SHP77 (cell line): ENCODE measurements at places on chromosomes 2 and 18.

DNA sequence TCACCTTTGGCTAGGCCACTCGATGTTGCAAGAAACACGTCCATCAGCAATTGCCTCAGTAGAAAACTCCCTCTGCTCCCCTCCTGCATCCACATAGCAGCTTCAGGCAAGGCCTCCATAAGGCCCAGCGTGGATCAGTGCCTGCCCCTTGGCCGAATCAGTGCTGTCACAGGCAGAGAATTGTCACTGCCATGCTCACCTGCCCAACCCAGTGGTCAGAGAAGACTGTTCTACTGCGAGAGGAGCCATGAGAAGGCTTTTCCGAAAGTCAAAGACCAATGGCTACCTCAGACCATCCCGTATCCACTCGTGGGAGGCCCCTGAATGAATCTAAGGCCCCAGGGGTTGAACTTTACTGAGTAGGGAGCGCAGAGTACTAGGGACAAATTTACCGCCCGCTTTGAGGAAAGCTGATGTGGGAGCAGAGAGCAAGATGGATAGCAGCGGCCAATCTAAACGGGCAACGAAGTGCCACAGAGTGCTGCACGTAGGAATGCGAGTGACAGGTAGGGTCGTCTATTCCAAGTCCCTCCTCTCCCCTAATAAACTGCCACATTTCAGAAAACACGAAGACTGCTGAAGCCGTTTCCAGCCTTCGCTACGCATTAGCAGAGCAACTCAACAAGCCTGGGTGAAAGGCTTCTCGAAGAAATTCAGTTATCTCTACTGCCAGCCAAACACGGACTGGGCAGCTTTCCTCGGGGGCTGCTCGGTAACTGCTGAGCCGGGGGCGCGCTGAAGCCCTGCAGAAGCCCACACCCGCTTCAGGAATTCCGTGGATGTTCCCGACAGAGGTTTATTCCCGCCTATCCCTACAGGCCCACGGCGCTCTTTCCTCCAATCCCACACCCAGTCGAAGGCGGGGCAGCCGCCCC lies 968 bp upstream of the RALBP1 start:
- peak; percentile 67 for DNase-seq

DNA sequence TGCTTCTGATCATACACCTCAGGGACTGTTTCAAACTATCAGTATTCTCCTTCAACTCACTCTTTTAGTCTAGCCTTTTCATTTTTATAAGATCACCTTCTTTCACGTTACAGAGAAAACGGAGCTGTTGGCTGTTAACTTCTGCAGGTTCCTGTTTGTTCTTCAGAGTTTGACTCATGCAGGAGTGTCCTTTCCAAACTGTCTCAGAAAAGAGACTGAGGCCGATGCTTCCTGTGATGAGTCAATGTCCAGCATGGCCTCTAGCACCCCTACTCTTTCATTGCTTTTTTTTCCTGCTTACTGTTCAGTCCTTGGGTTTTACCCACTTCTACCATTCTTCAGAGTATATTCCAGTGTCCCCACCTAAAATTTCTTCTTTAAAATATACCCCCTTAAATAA lies 240.8 kb upstream of the RGPD4 start:
- no peak for DNase-seq

DNA sequence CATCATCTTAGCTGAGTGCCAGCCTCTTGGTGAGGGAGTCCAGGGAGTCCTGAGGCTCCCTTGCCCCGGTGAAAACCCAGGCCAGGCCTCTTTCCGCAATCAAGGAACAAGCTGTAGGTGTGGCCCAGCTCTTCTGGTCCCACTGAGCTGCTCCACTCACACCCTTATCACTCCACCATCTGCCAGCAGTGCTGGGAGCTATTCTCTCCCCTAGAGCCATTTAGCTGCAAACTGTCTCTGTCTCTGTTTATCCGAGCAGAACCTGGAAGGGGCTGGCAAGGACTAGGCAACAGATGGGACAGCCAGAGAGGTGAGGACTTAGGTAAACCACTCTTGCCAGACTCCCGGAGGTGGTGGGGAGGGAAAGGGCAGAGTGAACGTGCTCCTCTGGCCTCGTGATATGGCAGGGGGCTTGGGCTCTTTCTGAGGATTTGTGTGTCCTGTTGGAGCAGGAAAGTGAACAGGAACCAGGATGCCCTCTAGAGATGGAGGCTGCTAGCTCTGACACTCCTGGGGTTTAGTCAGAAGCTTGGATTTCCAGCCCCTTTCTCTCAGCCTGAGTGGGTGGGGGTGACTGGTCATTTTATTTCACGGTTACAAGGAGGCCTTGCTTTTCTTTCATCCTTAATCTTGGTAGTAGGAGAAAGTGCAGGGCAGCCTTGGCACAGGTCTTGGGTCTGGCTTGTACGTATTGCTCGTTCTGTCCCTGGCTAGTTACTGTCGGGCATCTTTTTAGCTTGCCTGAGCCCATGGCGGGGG lies 19.6 kb downstream of the B3GNT2 start:
- no peak for DNase-seq

GRCh38 chr2:37325625-37326071 lies 1.0 kb upstream of the PRKD3 start:
- DNase-seq: no peak

GRCh38 chr2:34547340-34547739 lies 948.2 kb upstream of the FAM98A start:
- no peak for DNase-seq

- no peak for DNase-seq
These were observed 458.1 kb downstream of the BCL11A start for GRCh38 chr2:60095202-60095815.

- no peak for DNase-seq
These were observed 56.9 kb downstream of the SETBP1 start for GRCh38 chr18:44737623-44738022.

- peak; percentile 21 for DNase-seq
These were observed 182.6 kb upstream of the HAAO start for GRCh38 chr2:42974721-42975717.

GRCh38 chr2:217398860-217399259 lies 539.0 kb upstream of the TNP1 start:
- DNase-seq: no peak

DNA sequence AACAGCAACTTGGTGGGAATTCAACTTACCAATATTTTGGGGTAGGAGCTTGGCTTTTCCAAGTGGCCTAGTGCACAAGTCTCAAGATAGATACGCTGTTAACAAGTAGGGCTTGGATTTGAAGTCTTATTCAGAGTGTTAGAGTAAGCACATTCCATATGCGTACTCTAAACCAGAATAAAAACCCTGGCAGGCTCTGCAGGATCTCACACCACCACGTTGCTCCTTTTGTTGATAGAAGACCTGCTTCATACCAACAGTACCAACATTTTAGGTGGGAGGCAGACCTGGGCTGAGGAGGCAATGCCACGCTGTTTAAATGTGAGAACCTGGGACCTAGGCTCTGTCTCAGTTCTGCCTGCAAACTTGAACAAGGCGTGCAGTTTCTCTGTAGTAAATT lies 214.0 kb downstream of the RNF144A start:
- no peak for DNase-seq

- DNase-seq: no peak
These were observed 236.5 kb downstream of the BCL2 start for GRCh38 chr18:63083020-63083531.

- DNase-seq: no peak
These were observed 120.3 kb upstream of the UXS1 start for GRCh38 chr2:106314444-106314843.
